ENCODE measurements at places on chromosomes 6 and 20.

DNA sequence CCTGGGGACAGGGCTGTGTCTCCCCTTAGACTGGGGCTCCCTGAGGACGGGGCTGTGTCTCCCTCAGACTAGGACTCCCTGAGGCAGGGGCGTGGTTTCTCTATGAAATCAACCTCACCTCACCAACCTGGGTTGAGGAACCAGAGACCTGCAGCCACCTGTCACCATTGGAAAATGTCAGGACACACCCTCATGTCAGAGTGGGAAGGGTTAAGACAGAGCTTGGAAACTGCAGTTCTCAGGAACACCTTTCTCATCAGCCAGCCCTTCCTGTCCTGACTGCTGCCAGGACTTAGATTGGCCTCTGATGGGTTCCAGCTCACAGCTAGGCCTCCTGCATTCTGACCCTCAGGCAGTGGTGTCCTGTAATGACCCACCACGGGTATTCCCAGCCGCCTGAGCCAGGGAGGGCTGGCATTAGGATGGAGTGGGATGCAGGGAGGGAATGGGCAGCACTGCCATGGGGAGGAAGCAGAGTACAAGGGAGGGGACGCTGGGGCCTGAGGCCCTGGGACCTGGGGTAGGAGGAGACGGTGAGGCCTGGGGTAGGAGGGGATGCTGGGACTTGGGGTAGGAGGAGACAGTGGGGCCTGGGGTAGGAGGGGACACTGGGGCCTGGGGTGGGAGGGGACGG, 76.3 kb downstream of the MRPL14 start:
- DNase-seq: no peak

GRCh38 chr6:84416043-84416657, 188.7 kb upstream of the CEP162 start:
- DNase-seq: no peak

DNA sequence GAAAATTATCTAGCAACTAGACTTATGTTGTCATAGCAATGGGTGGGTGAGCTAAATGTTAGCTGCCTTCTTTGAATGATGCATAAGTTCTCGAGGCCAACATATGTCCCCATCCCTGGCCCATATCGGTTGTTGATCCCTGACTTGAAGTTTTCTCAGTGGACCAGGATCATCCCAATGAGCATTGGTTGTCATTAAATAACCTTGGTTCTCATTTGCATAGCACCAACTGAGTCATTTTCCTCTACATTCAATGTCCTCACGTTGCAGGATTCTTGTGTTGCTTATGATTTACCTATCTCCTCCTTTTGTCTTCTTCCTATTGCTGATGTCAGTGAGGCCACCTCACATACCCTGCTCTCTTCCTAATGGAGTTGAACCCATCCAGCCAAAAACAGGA, 12.1 kb upstream of the AHCY start:
- no peak for DNase-seq

DNA sequence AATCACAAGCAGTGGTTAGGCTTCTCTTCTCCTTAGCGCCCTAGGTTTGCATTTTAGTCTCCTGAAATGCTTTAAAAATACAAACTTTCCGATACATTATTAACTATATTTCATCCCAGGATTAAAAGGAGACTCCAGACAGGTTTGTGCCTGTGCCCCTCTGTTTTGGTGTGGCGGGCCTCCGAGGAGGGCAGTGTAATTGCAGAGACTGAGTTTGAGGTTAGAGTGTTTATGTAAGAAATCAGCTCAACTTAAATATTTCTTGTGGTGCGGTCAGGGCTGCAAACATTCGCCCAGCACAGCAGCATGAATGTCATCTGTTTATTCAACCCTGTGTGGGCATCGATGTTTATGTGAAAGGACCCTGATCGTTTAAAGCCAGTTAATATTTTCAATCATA, 130.4 kb upstream of the AKAP12 start:
- DNase-seq: no peak

DNA sequence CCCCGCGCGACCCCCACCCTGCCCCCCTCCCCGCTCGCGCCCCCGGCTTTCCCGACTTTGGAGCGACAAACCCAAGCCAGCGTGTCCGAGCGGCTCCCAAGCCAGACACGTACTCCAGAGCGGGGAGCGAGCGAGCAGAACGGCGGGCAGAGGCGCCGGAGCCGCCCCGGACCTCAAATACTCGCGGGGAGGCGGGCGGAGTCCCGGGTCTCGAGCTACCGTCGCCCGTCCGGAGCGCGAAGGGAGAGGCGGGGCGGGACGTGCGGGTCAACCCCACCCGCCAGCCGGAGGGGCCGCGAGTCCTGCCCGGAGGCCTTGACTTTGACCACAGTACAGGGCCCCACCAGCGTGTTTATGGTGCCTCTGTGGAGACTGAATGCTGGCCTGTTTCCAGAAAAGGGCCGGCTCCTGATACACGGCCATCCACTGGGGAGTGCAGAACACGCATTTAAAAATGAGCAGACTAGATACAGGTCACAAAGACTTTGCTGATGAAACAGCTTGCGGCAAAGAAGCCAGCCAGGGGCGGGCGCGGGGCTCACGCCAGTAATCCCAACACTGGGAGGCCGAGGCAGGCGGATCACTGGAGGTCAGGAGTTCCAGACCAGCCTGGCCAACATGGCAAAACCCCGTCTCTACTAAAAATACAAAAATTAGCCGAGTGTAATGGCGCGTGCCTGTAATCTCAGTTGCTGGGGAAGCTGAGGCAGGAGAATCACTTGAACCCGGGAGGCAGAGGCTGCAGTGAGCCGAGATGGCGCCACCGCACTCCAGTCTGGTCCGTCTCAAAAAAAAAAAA, at the start of gene SERPINB6:
TSS of gene SERPINB6 (minus strand) at position 148 of the 799 bp plus-strand sequence. CDS start 12,235 bp downstream, outside the sequence.
- DNase-seq: peak; percentile 77

DNA sequence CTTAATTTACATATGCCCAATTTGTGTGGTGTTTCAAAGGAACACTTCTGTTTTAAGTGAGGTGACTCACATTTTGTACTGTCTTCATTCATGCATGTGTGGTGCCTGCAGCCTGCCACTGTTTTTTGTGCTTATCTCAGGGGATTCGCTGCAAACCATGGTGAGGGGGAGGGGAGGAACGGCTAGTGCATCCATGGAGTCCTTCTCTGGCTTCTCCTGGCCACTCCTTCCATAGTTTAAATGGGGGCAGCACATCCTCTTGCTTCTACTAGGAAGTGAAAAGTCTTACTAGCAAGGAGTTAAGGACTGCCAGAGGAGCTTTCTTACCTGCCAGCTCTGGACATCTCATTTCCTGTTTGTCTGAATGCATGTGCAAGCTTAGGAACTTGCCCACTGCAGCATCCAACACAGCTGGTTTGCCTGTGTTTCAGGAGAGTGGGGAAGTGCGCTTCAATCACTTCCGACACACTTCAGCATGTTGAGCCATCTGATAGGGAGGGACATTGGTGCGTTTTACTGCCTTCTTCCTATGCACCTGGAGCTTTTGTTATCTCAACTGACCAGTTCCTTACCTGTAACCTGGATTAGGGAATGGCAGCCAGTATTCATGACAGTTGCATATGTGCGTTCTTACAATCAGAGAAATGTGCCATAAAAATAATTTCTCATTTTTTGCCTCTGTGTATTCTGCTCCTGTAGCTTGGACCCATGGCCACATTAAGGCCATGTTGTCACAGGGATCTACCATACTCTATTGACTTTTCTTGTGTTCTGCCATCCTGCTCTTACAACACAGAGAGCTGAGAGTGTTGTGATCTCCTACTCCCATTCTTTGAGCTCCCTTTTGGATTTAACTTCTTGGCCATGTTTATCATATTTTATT, 211.3 kb downstream of the ARID1B start:
- no peak for DNase-seq

GRCh38 chr20:32327087-32327681, 30.9 kb upstream of the ASXL1 start:
- no peak for DNase-seq

DNA sequence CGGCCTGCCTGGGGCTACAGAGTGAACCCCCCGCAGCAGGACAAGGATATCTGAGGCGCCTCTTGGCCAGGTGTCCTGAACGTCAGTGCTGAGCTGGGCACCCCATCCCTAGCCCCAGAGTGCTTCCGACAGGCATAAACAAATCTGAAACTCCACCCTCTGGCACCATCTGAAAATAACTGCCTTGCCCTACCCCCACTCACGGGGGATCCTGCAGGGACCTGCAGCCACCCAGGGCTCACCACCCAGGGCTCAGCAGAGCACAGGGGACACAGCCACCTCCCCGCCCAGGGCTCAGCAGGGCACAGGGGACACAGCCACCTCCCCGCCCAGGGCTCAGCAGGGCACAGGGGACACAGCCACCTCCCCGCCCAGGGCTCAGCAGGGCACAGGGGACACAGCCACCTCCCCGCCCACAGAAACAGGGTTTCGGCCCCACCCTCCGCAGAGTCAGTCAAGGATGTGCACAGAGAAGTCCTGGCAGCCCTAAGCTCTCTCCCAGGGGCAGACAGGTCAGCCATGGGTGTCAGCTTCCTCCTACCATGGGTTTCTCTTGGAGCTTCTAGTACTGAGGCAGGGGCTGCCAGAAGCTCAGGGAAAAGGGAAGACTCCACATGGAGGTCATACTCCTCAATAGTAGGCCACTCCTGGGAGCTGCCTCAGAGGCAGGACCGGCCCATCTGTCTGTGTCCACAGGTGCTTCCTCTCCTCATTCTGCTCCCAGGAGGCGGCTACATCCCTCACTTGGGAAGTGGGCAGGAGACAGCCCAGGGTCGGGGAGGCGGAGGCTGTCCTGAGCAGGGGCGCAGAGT, 4.6 kb downstream of the UCKL1 start:
- no peak for DNase-seq

All from substantia nigra (tissue), 51 donors.